NCI-H187 treated with DMSO at 0.1 percent for 48 hours (cell line): ENCODE measurements at places on chromosomes 4 and X.
A peak's percentile ranks its signal among the peaks of the same experiment; 100 is the strongest.

- DNase-seq, result no peak
Observed at GRCh38 chr4:163868445-163868844, 374.0 kb downstream of the TMA16 start.

DNA sequence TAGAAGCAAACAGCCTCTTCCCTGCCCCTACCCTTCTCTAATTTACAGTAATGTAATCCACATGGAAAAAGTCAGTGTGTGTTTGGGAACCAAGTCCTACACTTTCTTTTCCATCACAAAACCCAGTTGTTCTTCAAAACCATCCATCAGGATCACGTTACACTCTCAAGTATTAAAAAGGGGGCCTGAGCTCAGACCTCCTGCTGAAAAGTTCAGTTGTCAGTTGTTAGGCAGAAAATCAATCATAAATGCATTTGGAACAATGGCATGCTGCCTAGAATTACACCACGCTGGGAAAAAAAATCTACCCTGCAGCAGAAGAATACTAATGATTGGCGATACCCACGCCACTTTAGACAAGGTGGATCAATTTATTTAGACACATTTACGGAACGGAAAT is 236.5 kb downstream of the PARM1 start:
- peak; percentile 76 for DNase-seq

DNA sequence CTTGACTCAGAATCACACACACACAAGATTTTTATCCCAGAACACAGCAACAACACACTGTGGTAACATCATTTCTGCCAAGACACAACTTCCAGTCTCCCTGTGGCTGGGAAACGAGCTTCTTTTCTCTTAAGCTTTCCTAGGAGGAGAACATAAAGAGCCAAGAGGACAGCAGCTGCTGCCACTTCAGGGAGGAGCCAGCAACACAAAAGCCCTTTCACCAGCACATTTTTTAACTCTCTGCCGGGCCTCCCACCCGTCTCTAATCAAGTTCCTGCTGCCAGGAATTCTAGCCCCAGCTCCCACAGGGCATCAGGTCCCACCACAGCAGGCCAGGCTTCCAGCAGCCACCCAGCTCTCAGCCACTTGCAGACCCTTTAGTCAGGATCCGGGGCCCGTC is 22.4 kb downstream of the FAT1 start:
- DNase-seq, result no peak

- DNase-seq, result no peak
Observed at GRCh38 chr4:39718366-39719323, 20.7 kb downstream of the UBE2K start.
